HL-60 (cell line): ENCODE measurements at places on chromosomes 5 and 9.

GRCh38 chr5:107517185-107518033 is 153.3 kb downstream of the EFNA5 start:
- DNase-seq, result no peak

GRCh38 chr5:14153071-14153864 is 10.1 kb downstream of the TRIO start:
- DNase-seq, result no peak

- no peak for DNase-seq
Observed at GRCh38 chr9:113875459-113876150, 504 bp upstream of the ZNF618 start.

GRCh38 chr5:120806202-120806601 is 342.1 kb downstream of the PRR16 start:
- no peak for DNase-seq

- DNase-seq, result no peak
Observed at GRCh38 chr9:129330711-129331492, 152.8 kb upstream of the IER5L start.

GRCh38 chr5:149445739-149446369 is 66.8 kb upstream of the IL17B start:
- no peak for DNase-seq

DNA sequence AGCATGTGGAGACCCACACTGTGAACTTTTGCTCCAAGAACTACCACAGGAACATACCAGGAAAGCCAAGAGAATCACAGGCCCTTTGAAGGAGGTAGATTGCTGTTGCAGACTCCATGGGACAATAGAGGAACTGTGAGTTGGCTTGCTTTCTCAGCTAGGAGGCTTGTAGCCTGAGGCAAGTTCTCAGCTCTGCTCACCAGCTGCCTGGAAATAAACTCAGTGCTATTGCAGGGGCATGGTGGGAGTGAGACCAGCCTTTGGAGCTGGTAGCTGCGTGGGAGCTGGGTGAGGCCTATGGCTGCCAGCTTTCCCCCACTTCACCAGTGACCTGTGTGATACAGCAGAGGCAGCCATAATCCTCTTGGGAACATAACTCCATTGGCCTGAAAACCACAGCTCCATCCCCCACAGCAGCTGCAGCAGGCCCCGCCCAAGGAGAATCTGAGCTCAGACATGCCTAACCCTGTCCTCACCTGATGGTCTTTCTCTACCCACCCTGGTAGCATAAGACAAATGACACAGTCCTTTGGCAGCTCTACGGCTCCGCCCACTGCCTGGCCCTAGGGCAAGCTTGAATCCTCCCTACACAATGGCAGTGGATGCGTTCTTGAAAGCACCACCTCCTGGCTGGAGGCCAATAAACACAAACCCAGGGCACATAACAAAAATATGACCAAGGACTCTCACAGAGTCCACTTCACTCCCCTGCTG is 389.5 kb downstream of the KIF4B start:
- no peak for DNase-seq
